ENCODE measurements at places on chromosomes 5 and 9. TPM values are rescaled to one million over a fixed set of nuclear protein-coding genes. Genes with fewer than 3 reads are reported as not detected.

DNA sequence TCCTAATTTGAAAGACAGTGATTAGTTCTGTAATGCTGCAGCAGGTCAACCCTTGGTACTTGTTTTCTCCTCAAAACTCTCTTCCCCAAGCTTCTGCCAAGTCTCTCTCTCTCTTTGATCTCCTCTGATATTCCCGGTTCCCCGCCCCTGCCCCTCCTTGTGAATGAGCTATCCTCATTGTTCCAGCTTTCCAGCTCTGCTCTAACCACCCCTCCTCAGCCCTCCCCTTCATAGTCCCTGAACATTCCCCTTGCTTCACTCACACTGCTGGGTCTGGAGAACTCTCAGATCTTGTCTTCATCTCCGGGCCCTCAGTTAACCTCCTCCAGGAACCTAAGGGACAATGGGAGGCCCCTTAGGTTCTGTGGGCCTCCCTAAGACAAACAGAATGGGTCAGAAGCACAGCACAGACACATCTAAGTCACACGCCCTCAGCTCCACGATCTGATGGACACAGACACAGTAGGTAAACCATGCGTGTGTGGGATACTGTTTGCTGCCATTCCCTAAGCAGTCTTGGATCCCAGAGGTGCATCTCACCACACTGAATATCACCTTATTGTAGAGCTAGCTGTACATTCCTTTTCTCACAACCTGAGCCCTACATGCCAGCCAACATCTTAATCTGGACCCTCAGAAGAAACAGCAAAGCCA, 17.4 kb upstream of the LARP1 start:
- no peak for DNase-seq

GRCh38 chr9:123437201-123437600, 81.2 kb downstream of the CRB2 start:
- no peak for DNase-seq

DNA sequence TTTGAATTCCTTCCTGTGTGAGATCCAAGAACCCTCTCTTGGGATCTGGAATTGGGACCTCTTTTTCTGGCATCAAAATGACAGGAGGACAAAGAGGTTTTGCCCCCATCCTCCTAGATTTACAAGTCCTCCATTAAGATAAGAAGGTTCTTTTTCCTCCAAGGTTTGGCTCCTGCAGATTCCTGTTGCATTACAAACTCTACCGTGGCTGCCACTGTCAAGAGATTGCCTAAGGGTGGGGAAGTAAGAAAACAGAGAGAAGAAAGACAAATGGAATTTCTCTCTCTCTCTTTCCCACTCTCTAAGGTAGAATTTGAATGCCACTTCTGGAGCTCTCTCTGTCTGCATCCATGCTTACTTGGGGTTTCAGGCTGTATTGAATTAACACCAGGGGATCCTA, 12.0 kb upstream of the SVEP1 start:
- no peak for DNase-seq

DNA sequence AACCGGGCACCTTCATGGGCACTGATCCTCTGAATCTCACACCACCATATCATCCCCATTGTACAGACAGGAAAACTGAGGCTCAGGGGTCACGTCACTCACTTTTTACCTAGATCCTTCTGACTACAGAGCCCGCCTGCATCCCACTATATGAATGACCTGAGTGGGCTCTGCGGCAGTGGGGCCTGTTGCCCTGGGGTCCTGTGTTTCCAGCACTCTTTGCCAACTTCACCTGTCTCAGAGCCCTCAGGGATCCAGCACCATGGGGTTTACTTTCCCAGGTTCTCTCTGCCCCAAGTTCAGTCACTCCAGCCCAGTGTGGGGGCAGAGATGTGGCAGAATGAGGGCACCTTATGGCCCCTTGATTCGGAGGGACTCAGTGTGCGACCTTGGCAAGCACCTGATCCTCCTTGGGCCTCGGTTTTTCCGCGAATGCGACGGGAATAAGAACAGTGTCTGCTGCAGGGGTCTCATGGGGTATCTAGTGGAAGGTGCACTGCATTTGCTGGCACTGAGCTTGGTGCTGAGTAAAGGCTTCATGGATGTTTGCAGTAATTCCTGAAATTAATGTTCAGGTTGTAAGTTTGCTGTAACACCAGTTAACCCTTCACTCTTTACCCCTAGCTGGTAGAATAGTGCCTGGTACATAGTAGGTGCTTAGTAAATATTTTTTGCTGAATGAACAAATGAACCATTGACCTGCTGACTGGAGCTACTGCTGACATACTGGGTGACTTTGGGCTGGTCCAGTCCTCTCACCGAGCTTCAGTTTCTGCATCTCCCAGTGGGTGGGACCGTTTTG, 47.1 kb upstream of the BOD1 start:
- no peak for DNase-seq

- DNase-seq = no peak
These were observed 162.9 kb upstream of the WWC1 start for GRCh38 chr5:168128557-168128956.

GRCh38 chr5:141779503-141779973, 97.5 kb upstream of the ARAP3 start:
- DNase-seq = no peak

- no peak for DNase-seq
These were observed 12.1 kb downstream of the BSPRY start for GRCh38 chr9:113361304-113362018.

- no peak for DNase-seq
These were observed 27.2 kb downstream of the PRRC2B start for GRCh38 chr9:131420980-131421624.

DNA sequence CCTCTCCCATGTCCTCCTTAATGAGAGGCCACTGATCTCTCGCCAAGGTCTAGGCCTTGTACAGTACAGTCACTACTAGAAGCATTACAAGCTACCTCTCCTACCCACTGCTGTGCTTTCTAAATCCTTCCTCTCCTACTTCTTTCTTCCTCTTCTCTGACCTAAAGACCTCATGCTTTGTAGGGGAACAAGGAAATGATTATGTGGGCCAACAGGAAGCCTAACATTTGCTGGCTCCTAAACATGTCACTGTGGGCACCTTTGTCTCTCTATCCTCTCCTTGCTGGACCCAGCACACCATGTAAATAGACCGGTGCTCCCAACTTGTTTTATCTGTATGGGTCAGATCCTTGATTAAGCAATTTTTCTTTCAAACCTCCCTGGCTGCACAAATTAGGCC, 16.7 kb downstream of the SLC28A3 start:
- no peak for DNase-seq

DNA sequence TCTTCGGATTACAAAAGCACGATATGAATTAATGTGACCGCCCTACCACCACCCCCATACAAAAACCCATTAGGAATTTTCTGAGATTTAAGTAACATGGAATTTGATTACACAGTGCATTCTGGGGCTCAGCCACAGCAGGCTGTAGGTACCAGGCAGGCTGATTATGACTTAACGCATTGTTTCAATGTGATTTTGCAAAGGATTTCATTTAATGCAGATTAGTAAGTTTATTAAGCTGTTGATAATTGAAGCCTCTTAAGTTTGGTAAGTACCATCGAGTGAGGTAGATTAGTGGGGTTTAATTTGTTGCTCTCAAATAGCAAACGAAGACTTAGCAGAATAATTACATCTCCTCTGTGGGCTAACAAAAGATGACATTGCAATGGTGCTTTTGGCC, 240.1 kb downstream of the TRPM3 start:
- no peak for DNase-seq

GRCh38 chr9:20804489-20805250, 120.6 kb downstream of the FOCAD start:
- DNase-seq = no peak

- DNase-seq = no peak
These were observed 221.6 kb downstream of the NR2F1-AS1 start for GRCh38 chr5:93359296-93359959.

GRCh38 chr9:7454624-7455023, 345.0 kb downstream of the DMAC1 start:
- no peak for DNase-seq

DNA sequence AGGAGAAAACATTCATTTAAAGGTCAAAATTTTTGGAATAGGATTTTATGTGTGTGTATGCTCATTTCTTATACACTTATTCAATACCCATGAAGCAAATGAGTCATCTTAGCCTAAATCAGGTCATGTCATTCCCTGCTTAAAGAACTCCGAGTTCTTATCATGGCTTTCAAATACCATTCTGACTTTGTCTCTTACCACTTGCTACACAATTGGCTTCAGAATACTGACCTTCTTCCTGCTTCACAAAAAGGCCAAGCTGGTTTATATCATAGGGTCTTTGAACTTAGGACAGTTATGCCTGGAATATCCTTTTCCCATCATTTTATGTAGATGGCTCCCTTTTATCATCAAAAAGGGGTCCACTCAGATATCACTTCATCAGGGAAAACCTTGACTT, 652.2 kb upstream of the WWC1 start:
- no peak for DNase-seq

- DNase-seq = no peak
These were observed 562 bp downstream of the GSN start for GRCh38 chr9:121268598-121268850.

DNA sequence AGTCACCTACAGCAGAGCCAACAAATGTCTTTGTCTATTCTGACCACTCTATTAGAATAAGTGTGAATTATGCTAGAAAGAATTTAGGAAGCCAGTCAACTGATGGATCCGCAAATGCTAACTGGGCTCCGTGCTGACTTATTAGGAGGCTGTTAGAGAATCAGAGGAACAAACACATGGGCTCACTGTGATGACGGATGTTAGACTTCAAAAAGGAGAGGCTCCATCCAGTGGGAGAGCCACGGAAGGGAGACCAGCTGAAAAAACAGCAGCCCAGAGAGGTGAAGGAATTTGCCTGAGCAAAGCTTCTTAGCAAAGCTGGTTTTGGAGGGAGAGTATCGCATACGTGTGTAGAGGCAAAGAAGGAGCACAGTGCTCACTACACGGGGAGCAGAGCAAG, 5.8 kb upstream of the TGFBI start:
- no peak for DNase-seq

DNA sequence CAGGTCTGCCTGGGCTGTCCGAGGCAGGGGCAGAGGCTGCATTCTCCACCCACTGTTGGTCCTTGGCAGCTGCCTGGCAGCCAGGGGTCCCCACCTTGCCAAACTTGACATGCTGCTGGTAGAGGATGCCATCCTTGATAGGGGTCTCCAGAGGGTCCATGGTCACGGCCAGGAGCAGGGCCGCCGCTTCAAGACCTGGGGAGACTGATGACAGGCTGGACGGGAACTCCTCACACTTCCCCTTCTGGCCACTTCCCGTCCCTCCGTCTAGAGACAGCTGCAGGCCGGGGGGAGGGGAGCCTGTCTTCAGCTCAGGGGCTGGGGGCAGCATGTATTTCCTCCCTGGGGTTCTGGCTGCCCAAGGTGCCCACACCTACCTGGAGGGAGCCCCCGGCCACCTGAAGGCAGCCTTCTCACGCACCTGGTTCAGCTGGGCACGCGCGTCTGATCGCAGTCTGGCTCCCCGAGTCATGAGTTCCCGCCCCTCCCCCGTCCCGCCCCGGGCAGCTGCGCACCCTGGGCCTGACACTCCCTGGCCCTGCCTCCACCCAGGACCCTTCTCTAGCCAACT, at the start of gene DOK3:
TSS of gene DOK3 (minus strand) at position 446 of the 571 bp plus-strand sequence. CDS start at position 160, 286 bp downstream.
- DNase-seq = no peak

DNA sequence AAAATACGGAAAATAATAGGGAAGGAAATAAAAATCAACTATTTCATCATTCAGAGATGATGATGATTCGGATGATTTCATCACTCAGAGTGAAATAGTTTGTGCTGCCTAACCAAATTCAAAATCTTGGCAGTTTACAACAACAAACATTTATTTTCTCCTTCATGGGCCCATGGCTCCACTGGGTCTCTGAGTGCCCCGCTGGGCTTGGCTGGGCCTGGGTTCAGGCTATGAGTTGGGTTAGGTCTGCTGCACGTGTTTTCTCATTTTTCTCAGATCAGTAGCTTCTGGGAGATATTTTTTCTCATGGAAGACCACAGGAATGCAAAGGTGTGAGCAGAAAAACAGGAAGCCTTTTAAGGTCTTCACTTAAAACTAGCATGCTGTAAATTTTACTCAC, 24.0 kb upstream of the F2RL1 start:
- DNase-seq = no peak

- DNase-seq = no peak
These were observed 793.7 kb upstream of the RGMB start for GRCh38 chr5:97979740-97980139.

DNA sequence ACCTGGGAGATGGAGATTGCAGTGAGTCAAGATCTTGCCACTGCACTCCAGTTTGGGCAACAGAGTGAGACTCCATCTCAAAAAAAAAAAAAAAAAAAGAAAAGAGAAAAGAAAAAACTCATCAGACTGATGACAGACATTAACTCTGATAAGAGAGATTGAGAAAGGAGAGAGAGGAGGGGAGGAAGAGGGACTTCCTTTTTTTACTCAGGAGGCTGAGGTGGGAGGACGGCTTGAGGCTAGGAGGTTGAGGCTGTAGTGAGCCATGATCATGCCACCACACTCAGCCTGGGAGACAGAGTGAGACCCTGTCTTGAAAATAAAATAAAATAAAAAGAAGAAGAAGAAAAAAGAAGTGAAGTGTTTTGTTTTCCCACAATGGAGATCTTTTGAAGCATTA, 9.7 kb upstream of the MSMP start:
- DNase-seq = no peak

DNA sequence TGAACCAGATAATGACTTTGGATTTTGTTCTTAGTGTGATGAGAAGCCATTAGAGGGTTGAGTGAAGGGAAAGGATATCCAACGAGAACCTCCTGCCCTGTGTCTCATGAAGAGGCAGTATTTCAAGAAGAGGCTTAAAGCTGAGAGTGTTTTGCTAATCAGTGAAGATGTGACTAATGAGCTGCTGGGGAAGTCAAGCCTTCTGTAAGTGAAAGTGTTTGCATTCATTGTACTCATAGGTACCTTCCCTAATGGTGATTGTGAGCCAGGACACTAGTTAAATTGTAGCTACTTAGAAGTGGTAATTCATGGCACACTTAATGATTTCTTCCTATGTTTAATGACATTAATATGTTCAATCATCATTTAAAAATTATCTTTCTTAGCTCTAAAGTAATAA, 23.7 kb downstream of the PIP5K1B start:
- DNase-seq = no peak

DNA sequence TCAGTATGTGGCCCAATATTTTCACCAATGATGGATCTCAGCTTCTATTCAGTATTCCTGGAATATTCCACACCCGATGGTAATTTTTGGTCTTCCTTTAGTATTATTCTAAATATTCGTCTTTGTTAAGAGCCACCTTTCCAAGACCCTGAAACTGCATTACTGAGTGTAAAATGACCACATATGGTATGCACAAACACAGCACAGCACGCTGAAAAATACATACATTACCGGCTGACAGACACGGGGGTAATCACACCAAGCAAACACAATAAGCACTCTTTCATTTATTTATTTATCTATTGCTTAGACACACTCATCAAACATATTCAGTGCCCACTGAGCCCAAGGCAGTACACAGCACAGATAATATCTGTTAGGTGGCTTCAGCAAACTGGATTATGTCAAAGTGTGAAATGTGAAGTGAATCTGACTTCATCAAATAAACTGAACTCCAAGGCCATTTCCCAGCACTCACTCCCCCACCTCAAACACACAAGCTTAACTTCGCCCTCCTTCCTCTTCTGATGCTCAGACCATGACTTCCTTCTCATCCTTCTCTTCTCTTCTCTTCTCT, 1637.8 kb upstream of the C9orf72 start:
- DNase-seq = no peak

PCDHGA12 gene
- total RNA-seq = 11.9 TPM

SPATA31D4 gene
- total RNA-seq = not detected

PCDHGA2 gene
- total RNA-seq = 5.4 TPM

GZMA gene
- 1.4 TPM for total RNA-seq

LCN1 gene
- total RNA-seq = not detected

CCDC152 gene
- 0.52 TPM for total RNA-seq

LCNL1 gene
- 0.42 TPM for total RNA-seq

PCA3 gene
- total RNA-seq = not detected

TAF11L10 gene
- not detected for total RNA-seq

OLFM1 gene
- 39.9 TPM for total RNA-seq

TMEM252 gene
- not detected for total RNA-seq

KCNV2 gene
- total RNA-seq = not detected
